ENCODE measurements at places on chromosomes 4 and X.

DNA sequence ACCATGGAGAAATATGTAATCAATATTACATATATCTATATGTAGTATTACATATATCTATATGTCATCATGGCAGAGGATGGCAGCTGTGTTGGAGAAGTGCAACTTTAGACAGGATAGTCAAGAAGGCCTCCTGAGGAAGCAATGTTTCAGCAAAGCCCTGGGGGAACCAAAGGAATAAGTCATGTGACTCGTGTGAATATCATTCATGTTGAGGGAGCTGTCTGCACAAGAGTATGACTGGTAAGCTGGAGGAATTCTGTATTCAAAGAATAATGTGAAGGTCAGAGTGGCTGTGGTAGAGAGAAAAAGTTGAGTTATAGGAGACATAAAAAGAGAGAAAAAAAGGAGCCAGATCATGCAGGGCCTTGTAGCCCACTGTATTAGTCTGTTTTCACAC lies 92.9 kb upstream of the EDNRA start:
- no peak for DNase-seq

GRCh38 chr4:142095886-142096605 lies 459.7 kb downstream of the IL15 start:
- peak; percentile 10 for DNase-seq

- DNase-seq = no peak
Observed at GRCh38 chrX:125492439-125492838, 172.8 kb downstream of the TEX13C start.

DNA sequence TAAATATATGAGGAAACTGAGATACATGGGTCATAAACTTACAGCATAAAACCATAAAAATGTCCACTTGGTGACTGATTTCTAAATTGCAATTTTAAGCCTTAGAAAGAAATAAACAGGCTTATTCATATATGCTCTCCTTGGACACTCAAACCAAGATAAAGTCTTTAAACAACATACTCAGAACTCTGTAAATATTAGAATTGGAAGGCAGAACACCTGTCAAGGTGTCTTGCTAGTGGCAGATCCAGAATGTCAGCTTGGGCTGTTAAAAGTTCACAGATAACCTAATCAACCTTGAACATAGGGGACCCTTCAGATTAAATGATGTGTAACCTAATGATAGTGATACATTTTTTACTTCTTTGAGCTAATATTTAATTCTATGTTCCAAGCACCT lies 208.1 kb upstream of the ARSJ start:
- DNase-seq = no peak

GRCh38 chrX:56995271-56995994 lies at the start of gene SPIN3:
Gene SPIN3, minus strand, starts transcription at chrX:56995541. Its CDS starts 594 bp downstream, at chrX:56994947.
- no peak for DNase-seq

Data from H54 (cell line).